ENCODE measurements at places on chromosomes 6 and 20.

DNA sequence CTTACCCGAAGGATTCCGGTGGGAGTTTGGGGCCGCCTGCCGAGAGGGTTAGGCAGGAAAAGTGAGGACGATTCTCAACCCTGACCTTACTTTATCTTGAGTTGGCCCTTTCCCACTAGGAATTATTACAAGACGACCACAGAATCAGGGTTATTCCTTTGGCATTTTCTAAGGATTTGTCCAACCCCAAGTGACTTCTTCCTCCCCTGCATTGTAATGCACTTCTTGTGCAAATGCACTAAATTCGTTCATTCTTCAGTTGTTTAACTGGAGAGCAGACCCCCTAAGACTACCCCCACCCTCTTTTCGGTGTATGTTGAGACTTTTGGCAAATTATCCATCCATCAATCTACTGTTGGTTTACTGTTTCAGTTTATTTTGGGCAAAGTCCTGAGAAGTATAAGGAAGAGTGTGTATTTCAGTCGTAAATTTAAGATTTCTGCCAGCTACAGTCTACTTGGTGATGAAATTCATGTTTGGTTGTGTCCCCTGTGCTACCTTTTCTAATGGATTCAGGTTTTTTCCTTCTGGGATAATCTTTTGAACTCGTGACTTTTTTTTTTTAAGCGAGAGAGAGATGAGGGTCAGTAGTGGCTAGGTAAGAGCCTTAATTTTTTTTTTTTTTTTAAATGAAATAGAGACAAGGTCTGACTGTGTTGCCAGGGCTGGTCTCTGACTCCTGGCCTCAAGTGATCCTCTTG lies 611 bp upstream of the TMEM217 start:
- no peak for DNase-seq

DNA sequence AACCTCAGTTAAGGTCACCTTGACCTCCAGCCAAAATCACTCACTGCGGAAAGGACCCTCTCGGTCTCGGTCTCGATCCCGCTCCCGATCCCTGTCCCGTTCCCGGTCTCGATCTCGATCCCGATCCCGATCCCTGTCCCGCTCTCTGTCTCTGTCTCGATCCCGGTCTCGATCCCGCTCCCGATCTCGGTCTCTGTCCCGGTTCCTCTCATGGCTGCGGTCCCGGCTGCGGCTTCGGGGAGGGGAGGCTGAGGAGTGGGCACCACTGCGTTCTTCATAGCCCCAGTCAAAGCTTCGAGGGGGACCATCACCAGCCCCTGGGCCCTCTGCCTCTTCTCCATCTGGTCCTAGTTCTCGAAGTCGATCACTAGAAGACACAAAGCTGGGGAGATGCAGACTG lies 4.3 kb downstream of the NELFE start:
- DNase-seq: no peak

DNA sequence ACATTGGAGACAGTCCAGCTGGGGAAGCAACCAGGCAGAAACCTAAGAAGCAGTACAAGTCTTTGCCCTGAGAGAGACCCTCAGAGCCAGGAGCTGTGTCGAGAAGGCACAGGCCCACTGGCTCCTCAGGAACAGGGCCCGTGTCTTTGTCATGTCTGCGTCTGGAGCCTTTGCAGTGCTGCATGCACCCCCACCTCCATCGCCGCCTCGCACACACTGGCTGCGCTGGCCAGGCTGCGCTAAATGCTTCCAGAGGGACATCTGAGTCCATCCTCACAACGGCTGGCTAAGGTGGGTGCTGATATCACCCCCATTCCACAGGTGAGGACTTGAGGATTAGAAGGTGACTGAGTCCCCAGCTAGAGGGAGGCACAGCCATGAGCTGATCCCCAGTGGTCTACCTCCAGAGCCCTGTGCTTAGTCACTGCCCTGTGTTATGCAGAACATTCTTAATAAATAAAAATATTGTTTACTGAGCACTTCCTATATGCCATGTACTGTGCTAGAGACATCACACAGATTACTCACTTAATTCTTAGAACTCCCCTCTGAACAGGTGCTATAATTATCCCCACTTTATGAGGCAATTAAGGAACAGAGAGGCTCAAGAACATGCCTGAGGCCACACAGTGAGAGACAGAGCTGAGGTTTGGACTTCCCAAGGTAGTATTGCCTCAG lies 27.6 kb downstream of the GABRR2 start:
- DNase-seq: no peak

- DNase-seq: no peak
Measured at GRCh38 chr6:115847671-115848070, 213.0 kb downstream of the FRK start.

DNA sequence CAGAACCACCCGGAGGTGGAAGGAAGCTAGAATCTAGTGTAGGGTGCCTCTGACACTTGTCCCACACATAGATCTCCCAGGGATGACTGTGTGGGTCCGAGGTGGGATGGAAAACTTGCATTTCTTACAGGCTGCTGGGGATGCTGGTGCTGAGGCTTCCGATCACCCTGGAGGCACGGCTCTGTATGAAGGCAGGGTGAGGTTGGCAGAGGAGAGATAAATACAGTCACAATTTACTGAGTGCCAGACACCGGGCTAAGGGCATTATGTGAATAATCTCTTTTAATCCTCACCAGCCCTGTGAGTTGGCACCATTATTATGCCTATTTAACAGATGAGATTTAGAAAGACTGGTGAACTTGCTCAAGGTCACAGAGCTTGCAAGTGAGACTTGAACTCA lies 250.2 kb upstream of the RREB1 start:
- no peak for DNase-seq

GRCh38 chr6:26249957-26250697 lies 114.9 kb upstream of the BTN3A2 start:
- no peak for DNase-seq

DNA sequence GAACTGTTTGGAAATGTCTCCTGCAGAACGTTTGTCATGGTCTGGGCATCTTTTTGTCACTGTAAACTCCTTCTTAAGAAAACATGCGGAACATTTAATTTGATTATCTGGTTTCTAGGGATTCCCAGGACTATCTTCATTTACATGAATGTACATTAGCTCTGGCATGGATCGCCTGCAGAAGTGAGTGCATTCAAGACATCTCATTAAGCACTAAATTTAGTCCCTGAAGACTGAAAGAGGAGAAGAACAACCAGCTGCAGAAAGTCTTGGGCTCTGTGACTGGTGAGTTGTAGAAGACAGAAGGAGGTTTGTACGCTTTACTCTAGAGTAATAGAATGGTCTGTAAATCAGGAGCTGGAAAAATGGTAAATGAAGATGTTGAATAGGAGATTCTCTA lies 540.7 kb downstream of the BCKDHB start:
- no peak for DNase-seq

DNA sequence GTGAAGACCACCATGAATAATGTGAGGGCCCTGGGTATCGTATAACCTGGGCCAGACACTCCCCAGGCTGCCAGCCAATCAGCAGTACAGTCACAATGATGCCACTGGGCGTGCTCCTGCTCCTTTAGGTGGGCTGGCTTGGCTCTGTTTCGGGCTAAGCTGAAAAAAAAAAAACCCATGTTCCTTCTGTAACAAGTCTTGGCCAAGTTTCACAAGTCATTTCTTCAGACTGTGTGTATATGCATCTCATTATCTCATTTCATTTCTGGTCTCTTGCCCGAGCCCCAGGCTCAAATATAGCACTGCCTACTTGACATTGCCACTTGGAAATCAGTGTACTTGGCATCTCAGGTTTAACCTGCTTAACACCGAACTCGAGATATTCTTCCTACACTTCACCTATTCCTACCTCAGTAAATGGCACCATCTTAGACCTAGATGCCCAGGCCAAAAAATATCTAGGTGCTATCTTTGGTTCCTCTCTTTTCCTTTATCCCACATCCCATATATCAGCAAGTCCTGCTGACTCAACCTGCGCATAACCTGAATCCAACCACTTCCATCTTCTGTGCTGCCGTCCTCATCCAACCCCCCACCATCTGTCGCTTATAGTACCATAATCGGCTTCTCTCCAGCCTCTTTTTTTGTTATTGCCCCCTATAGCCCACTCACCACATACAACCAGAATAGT lies 1.8 kb downstream of the UQCC2 start:
- no peak for DNase-seq

DNA sequence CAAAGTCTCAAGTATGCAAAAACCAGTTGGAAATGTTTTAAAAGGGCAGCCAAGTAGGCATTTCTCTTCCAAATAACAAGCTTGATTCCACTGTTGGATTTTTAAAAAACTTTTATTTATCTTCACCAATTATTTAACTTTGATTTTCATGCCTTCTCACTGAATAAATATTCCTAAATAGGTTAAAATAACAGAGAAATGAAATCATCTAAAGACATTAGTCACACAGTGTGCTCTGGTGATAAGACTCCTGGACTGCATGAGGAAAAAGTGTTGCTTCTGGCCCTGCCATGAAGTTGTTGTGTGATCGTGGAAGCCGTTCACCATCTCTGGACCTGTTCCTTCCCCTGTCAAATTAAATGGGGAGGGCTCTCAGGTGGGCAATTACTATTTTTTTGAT lies 33.8 kb upstream of the IGF2R start:
- DNase-seq: no peak

DNA sequence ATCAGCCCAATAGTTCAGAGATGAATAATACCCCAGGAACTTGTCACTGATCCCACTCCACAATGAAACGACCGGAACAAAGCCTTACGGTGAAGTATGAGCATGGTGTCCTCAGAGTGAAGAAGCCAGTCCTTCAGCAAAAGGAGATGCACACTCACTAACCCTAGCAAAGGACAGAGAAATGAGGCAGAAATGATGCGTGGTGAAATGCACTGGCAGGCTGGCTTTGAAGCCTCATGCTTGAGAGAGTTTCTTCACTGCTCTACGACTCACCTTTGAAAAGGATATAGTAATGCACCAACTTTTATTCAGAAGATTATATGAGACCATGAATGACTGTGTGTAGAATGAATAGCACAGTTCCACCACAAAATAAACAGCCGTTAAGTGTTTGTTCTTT lies 74.8 kb downstream of the PHACTR1 start:
- no peak for DNase-seq

GRCh38 chr6:147132889-147133288 lies 71.3 kb upstream of the STXBP5 start:
- no peak for DNase-seq

- no peak for DNase-seq
Measured at GRCh38 chr6:66344796-66345195, 637.8 kb upstream of the EYS start.

DNA sequence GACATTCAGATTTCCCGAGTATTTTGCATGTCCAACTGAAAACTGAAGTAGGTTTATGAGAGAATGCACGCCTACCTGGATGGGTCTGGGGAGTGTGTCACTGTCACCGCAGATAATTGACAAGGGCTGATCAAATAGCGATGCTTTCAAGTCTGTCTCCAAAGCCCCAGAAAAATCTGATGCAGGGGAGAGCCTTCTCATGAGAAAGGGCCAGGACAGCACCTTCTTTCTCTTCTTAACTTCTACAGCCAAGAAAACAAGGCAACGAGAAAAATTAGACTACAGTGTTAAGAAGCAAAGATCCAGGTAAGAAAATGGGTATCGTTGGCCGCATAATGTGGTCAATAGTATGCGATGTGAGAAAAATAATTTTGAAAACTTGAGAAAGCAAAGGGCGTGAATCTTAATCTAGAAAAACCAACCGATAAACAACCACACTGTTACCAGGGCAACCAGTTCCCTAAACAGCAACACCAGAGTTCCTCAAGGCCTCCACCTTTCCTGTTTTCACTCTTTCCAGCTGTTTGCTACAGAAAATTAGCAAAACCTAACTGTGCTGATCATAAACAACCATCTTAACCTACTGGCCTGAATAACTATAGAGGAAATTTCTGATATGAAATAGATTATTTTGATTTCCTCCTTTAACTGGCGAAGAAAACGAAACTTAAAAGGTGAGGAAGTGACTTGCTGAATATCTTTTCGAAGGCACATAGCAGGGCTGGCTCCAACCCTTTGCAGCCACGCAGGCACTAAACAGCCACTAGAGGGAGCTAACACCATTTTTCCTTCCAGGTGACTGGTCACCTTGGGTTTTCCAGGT lies 2.6 kb downstream of the TAGAP start:
- DNase-seq: peak; percentile 49

DNA sequence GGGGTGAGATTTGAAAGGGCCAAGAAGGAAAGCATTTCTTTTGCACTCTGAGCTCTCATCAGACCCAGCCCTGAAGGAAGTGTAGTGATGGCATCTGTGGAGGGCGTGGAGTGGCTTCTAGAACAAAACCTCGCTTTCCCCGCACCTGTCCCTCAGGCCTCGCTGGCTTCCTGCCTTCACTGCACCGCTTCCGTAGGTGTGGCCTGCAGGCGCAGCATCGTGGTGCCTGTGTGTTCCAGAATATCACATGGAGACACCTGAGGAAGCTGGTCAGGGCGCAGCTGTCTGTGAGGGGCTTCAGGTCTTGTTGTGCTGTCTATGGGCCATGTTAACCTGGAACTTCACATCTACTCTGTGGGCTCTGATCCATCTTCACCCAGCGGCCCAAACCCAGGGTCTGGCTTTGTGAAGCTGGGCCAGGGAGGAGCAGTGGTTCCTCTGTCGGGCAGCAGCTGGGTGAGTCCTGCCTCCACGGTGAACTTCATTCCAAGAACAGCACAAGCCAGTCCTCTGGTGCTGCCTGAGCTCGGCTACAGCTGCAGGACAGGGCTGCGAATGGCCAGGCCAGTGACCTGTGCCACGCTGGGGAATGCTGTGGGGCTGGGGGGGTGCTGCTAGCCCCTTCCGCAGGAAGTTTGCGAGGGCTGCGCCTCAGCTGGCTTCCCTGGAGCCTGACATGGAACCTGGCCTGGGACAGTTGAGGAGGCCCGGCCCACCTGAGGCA lies 40.9 kb downstream of the DSTN start:
- DNase-seq: peak; percentile 21

- no peak for DNase-seq
Measured at GRCh38 chr6:11392778-11393507, 144.6 kb upstream of the TMEM170B start.
